ENCODE measurements at places on chromosomes 16 and 17. TPM values are rescaled to one million over a fixed set of nuclear protein-coding genes. Genes with fewer than 3 reads are reported as not detected.
A peak's percentile ranks its signal among the peaks of the same experiment; 100 is the strongest.

CCDC144A gene
- total RNA-seq, result 1.3 TPM

- no peaks in the 10 kb centered on the region for H3K36me3 ChIP-seq
- H3K27me3 ChIP-seq, result no peaks in the 10 kb centered on the region
- peak; percentile 82 for DNase-seq
- no peak overlapping the region for H3K27ac ChIP-seq
- H3K4me3 ChIP-seq, result no peak overlapping the region
- H3K4me1 ChIP-seq, result no peaks in the 10 kb centered on the region
Observed at GRCh38 chr17:77821114-77821513, 137.4 kb upstream of the TNRC6C start.

GRCh38 chr17:17149520-17150447, 56.3 kb downstream of the PLD6 start:
- H3K4me1 ChIP-seq, result no peaks in the 10 kb centered on the region
- H3K4me3 ChIP-seq, result no peak overlapping the region
- no peak for DNase-seq
- H3K27ac ChIP-seq, result no peak overlapping the region
- H3K27me3 ChIP-seq, result no peaks in the 10 kb centered on the region
- peaks cover 57% of the 10 kb centered on the region for H3K36me3 ChIP-seq

DNA sequence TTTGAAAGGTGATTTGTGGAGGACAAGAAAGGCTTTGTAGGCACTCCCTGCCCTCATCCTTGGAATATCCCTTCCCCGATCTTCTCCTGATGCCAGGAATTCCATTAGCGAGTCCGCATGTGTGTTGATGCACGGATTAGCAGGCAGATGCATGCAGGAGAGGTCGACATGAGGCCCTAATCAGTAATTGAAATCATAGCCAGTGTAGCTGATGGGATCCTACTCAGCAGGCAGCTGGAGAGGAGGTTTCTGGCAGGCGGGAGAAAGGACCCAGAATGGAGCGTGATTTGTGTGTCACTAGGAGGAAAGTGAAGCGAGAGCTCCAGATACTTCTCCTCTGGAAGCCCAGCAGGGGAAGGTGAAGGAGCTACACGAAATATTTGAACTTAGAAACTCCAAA, 196.3 kb upstream of the CDH11 start:
- H3K27ac ChIP-seq, result no peak overlapping the region
- peak; percentile 73 for DNase-seq
- no peak overlapping the region for H3K4me3 ChIP-seq
- H3K4me1 ChIP-seq, result no peaks in the 10 kb centered on the region
- H3K36me3 ChIP-seq, result no peaks in the 10 kb centered on the region

DNA sequence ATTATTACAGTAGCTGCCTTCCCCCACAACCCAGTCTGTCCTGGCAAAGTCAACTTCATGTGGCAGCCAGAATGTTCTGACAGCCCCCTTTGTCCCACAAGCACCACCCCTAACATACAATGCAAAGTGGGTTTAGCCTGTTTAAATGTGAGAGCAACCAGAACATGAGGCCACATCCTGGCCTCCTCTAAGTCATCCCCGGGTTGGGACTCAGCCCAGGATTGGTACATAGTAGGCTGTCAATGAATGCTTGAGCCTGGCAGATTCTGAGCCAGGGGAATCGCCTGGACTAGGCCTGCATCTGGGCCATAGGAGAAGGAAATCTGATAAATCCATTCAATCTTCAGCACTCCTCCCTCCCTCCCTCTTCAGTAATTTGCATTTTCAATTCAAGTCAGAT, 4.3 kb upstream of the ITGA3 start:
- no peaks in the 10 kb centered on the region for H3K36me3 ChIP-seq
- peaks cover 16% of the 10 kb centered on the region for H3K4me1 ChIP-seq
- no peak for DNase-seq

HOXB7 gene
- total RNA-seq, result not detected

SEPTIN12 gene
- 0.73 TPM for total RNA-seq

DNA sequence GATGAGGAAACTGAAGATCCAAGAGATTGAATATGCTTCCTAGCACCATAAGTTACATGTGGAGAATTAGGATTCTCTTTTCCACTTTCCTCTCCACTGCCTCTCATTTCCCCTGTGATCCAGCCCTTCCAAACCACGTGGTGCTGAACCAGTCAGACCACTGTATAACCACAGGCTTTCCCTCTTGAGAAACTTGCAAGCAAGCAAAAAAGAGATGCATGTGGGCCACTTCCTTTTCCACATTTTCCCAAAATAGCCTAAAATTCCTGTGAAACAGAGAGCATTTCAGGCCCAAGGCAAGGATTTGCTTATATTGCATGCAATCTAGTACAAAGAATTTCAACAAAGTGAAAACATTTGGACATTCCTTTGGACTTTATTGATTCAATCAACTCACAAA, 59.3 kb upstream of the KSR1 start:
- no peaks in the 10 kb centered on the region for H3K27me3 ChIP-seq
- H3K36me3 ChIP-seq, result no peaks in the 10 kb centered on the region
- no peaks in the 10 kb centered on the region for H3K4me1 ChIP-seq
- H3K27ac ChIP-seq, result no peak overlapping the region

CNTNAP4 gene
- 0.41 TPM for total RNA-seq

DNA sequence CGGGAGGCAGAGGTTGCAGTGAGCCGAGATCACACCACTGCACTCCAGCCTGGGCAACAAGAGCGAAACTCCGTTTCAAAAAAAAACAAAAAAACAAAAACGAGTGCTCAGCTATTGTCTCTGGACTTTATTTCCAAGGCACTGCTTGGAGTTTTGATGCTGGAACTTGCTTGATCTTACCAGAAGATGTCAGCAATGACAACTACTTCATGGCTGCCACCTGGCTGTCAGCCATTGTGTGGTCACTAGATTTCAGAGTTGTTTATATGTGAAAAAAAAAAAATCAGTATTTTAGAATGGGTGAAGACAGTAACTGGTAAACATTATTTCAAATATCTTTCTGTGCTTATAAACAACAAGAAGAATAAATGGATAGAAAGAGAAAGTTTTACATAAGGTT, 26.3 kb upstream of the OR4D1 start:
- peak; percentile 75 for DNase-seq
- H3K27ac ChIP-seq, result no peak overlapping the region
- no peak overlapping the region for H3K4me3 ChIP-seq
- peaks cover 36% of the 10 kb centered on the region for H3K27me3 ChIP-seq

USP10 gene
- 149 TPM for total RNA-seq

- no peak overlapping the region for H3K4me3 ChIP-seq
- peaks cover 22% of the 10 kb centered on the region for H3K36me3 ChIP-seq
- H3K27me3 ChIP-seq, result no peaks in the 10 kb centered on the region
- H3K4me1 ChIP-seq, result no peaks in the 10 kb centered on the region
- DNase-seq, result no peak
Observed at GRCh38 chr17:40000161-40000560, 15.1 kb upstream of the CSF3 start.

TRIM47 gene
- 2.7 TPM for total RNA-seq

GRCh38 chr17:77377710-77378235, 237.0 kb downstream of the SEC14L1 start:
- no peak for DNase-seq
- peaks cover 19% of the 10 kb centered on the region for H3K4me1 ChIP-seq
- H3K36me3 ChIP-seq, result no peaks in the 10 kb centered on the region
- no peak overlapping the region for H3K4me3 ChIP-seq
- no peaks in the 10 kb centered on the region for H3K27me3 ChIP-seq

GRCh38 chr17:39000021-39000601, 32.9 kb upstream of the FBXO47 start:
- no peaks in the 10 kb centered on the region for H3K27me3 ChIP-seq
- DNase-seq, result no peak

TNP2 gene
- total RNA-seq, result not detected
